ENCODE measurements at places on chromosomes 1 and 21. TPM values are rescaled to one million over a fixed set of nuclear protein-coding genes. Genes with fewer than 3 reads are reported as not detected.

Gene YRDC
- 11.1 TPM for total RNA-seq

Gene ANKRD65
- 4.2 TPM for total RNA-seq

Gene OLFM3
- total RNA-seq, result not detected

Gene HAPLN2
- total RNA-seq, result not detected

Gene TNFRSF4
- under 0.01 TPM for total RNA-seq

Gene CELA3A
- not detected for total RNA-seq

Gene SPRR5
- total RNA-seq, result not detected

Gene DDR2
- 271 TPM for total RNA-seq

Gene IL20
- not detected for total RNA-seq

Gene KIF21B
- under 0.01 TPM for total RNA-seq

Gene SPRR2E
- not detected for total RNA-seq

Gene ILDR2
- under 0.01 TPM for total RNA-seq

Gene C1orf226
- total RNA-seq, result 0.17 TPM

Gene TIMM17A
- 62.4 TPM for total RNA-seq

Gene WDTC1
- total RNA-seq, result 25.9 TPM

Gene RGS8
- under 0.01 TPM for total RNA-seq

Gene CFAP74
- total RNA-seq, result not detected

Gene LCE2A
- not detected for total RNA-seq

Gene SLC9C2
- total RNA-seq, result not detected

Gene ADARB1
- total RNA-seq, result 4.0 TPM

Gene ERG
- 0.44 TPM for total RNA-seq

Data from smooth muscle cell of trachea (primary cell).